ENCODE measurements at places on chromosomes 3 and 15.

DNA sequence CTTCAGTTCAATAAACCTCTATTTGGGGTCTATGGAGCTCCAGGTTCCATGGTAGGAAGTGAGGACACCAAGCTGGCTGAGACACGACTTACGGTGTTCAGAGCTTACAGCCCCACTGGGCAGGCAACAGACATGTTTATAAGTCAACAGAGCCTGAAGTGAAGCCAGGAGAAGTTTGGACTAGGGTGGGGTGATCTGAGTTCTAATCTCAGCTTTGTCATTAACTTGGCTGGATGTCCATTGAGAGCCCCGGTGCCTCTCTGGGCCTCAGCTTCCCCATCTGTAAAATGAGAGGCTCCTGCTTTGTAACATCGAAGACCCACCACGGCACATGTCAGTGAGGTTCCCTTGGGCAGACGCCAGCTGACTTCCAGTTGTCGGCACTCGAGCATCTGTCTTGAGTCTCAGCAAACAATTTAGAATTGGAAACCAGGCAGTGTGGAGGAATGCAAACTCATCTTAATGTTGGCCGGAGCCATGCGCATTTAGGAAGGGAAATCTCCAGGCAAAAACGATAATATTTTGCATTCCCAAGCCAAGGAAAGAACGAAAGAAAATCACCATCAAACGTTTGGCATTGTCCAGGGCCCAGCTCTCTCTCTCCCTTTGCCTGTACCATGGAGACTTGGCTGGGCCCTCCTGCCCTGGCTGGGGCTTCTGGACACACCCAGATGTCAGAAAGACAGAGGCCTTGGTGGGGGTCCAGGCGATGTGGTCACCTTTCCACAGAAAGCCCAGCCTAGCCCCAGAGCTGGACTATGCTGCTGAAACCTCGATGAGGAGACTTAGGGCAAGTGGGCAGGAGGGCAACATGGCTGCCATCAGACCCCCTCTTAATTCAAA, 18.4 kb downstream of the ITGA11 start:
- no peak for DNase-seq

GRCh38 chr3:46549408-46549904, 16.6 kb downstream of the LRRC2 start:
- no peak for DNase-seq

DNA sequence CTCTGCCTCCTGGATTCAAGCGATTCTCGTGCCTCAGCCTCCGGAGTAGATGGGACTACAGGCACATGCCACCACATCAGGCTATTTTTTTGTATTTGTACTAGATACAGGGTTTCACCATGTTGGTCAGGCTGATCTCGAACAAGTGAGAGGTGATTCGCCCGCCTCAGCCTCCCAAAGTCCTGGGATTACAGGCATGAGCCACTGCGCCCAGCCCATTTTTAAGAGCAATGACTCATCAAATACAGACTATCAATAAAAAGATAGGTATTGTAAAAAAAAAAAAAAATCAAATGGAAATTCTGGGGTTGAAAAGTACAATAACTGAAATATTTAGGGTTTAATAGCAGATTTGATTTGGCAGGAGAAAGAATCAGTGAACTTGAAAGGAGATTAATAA, 129.0 kb downstream of the TJP1 start:
- no peak for DNase-seq

GRCh38 chr15:71357321-71357732, 242.1 kb downstream of the THSD4 start:
- no peak for DNase-seq

GRCh38 chr3:131711114-131711768, 208.5 kb upstream of the MRPL3 start:
- no peak for DNase-seq

GRCh38 chr3:160010578-160010977, 21.9 kb downstream of the IL12A start:
- no peak for DNase-seq

DNA sequence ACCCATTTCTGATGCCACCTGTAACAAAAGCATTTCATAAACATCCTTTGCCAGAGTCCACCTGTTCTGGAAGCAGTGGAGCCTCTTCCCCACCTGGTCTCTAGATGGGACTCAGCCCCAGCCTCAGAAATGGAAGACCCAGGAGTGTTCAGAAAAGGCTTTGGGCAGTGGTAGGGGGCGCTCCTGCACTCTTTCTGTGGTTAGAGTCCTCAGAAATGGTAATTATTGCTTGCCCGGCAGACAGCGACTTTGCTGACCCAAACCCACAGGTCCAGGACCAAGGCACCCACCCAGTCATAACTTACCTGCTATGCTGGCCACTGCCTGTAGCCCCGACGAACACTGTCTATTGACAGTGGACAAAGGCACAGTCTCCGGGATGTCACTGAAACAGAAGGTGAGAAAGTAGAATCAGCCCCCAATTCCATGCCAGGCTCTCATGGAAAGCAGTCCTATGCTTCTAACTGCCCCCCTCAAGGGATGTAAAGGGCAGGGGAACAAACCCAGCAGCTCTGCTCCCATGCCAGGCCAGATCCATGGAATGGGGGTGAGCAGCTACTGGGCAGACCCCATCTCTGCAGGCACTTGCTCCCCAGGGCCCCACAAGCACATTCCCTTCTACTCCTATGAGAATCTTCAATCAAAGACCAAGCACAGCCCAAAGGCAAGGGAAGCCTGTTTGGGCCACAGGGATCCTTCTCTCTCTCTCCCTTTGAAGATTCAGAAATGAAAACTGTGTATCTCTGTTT, 5.1 kb downstream of the ACAA1 start:
- no peak for DNase-seq

GRCh38 chr3:13009132-13009945, 63.9 kb downstream of the IQSEC1 start:
- DNase-seq, result no peak

DNA sequence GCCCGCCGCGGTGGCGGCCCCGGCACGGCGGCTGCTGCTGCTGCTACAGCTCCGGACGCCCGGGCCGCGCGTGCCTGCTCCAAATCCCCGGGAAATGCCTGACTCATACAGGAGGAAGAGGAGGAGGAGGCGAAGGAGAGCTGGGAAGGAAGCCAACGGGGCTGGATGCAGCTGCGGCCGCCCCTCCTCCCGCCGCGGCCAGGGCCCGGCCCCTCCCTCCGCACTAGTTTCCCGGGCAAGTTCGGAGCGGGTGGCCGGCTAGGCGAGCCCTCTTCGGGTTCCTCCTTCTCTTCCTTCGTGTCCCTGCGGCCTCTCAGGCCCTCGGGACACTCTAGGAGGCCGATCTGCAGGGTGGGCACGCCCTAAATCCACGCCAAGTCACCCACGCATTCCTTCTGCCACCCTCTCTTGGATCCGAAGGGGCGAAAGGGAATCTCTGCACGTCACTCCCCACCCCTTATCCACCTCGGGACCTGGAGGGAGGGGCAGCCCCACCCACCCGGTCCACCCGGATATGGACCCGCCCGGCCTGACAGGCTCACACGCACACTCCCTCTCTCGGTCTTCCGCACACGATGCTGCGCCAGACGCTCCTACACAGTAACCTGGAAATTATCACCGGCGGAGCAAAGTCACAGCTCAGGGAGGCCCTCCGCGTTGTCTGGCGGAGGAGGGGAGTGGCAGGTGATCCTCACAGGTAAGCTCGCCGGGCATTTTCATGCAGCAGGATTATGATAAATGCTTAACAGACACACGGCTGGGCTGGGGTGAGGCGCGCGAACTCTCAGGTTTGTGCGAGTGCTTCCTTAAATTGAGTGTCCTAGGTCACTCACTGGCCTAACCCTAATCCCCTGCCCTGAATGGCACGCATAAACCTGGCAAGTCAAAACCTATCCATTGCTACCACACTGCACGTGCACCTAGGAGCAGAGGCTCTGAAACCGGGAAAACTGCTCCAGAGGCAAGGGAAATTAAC, at the start of the genes OSBPL10 and ZNF860:
OSBPL10 (minus strand) TSS at position 57 of the 976 bp plus-strand sequence. CDS start 83 bp downstream, outside the sequence.
ZNF860 (plus strand) TSS at position 545 of the 976 bp plus-strand sequence. CDS start 7,330 bp downstream, outside the sequence.
- DNase-seq, result peak; percentile 75

GRCh38 chr15:79724804-79725203, 172.0 kb downstream of the MTHFS start:
- no peak for DNase-seq

DNA sequence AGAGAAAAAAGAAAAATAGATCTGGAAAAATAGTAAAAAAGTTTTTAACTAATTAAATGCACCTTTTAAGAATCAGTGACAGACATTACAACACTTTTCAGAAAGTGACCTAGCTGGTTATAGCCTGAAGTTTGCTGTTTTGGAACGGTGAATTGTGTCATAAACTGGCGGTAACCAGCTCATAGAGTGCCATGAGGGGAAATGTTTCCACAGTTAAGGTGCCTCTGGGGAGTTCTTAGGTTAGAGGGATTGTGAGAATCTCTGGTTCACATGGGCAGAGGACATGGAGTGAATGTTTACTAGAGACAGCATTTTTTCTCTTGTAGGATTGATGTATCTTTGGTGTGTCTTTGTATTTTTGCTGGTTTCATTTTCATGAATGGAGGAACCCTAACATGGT, 2.8 kb downstream of the TBC1D23 start:
- no peak for DNase-seq

DNA sequence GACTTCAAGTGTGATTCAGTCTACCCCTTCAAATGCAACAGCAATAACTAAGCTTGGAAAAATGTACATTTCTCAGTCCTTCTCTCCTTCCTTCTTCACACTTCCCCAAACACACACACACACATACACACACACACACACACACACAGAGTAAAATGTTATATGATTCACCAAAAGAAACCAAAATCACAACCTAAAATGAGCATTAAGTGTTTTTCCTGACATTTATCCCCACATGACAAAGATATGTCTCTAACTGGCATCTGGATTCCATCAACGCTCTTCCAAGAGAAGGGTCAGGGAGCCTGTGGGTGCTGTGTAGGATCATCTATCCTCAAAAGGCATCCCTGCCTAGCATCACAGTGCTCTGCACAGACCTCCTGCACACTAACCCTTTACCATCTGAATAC, 21.0 kb downstream of the PDZRN3 start:
- DNase-seq, result no peak

- no peak for DNase-seq
These were observed 116.9 kb upstream of the EIF1B start for GRCh38 chr3:40192628-40193027.

DNA sequence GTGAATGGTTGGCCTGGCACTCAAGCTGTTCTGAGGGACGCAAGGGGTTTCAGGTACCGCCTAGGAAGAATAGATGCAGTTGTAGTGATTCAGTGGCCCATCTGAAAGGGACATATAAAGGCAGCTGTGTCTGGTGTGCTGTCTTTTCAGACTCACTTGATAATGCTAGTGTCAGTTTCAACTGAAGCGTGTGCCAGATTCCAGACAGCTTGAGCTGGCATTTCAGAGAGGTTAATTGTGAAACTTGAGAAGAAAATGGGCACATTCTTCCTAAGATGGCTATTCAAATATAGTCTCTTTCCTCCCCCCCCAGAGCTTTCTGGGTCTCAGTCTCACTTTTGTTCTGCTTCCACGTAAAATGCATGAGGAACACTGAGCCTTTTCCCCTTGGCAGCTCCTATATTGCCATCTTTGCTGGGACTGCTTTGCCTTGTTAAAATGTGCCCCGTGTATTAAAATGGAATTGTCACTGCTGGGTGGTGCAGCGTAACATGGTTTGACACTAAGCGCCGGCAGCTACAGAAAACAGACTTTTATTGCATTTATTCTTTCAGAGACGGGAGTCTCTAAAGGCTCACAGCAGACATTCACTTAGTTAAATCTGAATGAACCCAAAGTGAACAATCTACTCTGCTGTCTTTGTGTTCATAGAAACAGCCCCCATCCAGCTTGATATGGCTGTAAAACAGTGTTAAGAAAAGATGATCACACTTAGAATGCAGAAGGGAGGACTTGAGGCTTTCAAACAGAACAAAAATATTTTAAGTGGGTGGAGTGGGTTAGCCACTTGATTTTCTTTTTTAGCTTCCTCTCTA, 478.7 kb downstream of the RBMS3 start:
- DNase-seq, result no peak

GRCh38 chr3:2172561-2173171, 74.0 kb downstream of the CNTN4 start:
- DNase-seq, result no peak

DNA sequence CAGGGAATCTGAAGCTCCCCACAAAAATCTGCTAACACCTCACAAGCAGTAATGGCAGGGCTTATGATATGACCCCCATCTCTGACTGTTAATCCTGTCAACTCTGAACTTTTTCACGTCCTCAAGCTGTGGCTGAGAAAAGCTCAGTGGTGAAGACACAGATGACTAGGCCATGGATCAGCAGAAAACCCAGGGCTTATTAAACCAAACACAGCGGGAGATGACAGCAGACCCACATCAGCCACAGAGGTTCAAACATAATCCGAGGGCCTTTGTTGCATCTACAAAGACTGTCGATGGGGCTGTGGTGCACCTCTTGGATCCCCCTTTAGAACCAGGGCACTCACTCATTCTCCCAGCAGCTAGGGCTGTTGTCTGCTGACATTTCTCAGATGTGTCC, 50.4 kb downstream of the GLB1 start:
- DNase-seq, result no peak

- no peak for DNase-seq
These were observed 37.3 kb downstream of the TM6SF1 start for GRCh38 chr15:83144771-83145170.

DNA sequence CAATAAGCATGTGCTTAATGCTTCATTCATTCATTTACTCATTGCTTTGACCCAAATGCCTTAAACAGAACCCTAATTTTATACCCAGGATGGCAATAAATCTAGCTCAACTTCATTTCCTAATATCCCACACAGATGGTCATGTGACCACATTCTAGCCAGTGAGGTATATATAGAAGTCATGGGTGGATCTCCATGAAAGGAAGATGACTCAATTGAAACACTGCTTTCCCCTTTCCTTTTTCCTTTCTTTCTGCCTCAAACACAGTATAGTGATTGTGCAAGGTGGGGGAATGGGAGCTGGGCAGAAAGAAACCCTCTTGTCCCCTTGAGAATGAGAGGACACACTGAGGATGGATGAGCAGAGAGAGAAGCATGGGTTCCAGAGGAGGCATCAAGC, 183.5 kb upstream of the PRICKLE2 start:
- no peak for DNase-seq

DNA sequence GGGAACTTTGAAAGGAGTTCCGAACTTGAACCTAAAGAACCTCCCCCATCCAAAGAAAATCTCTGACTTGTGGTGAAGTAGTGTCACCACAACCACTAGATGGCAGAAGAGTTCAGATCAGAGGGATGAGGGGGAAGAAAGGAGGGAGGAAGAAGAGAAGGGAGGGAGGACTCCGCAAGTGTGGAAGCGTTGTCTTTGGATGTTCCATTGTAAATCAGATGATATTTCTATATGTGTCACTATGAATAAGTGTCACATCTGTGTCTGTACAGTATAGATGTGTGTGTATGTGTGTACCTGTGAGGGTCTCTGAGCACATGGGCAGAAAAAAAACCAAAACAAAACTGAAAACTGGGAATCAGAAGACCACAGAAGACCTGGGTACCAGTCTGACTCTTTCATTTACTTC, 16.9 kb downstream of the SLC24A1 start:
- peak; percentile 62 for DNase-seq

DNA sequence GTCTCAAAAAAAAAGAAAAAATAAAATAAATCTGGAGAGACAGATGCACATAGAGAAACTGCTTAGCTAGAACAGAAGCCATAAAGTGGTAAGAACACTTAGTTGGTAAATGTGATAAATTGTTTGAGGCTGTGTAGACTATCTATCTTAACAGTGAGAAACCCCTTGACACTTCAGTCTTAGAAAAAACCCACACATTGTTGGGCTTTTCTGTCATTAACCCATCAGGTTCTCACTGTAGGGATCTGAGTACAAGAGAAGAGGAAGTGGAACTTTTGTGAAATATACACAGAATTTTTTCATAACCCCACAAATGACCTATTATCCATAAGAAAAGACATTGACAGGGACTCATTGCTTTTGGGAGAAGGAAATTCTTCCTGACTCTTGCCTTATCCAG, 24.4 kb downstream of the TP63 start:
- DNase-seq, result no peak

All from left renal pelvis (tissue), 4 donors.